ENCODE measurements at places on chromosomes 7 and 10.

DNA sequence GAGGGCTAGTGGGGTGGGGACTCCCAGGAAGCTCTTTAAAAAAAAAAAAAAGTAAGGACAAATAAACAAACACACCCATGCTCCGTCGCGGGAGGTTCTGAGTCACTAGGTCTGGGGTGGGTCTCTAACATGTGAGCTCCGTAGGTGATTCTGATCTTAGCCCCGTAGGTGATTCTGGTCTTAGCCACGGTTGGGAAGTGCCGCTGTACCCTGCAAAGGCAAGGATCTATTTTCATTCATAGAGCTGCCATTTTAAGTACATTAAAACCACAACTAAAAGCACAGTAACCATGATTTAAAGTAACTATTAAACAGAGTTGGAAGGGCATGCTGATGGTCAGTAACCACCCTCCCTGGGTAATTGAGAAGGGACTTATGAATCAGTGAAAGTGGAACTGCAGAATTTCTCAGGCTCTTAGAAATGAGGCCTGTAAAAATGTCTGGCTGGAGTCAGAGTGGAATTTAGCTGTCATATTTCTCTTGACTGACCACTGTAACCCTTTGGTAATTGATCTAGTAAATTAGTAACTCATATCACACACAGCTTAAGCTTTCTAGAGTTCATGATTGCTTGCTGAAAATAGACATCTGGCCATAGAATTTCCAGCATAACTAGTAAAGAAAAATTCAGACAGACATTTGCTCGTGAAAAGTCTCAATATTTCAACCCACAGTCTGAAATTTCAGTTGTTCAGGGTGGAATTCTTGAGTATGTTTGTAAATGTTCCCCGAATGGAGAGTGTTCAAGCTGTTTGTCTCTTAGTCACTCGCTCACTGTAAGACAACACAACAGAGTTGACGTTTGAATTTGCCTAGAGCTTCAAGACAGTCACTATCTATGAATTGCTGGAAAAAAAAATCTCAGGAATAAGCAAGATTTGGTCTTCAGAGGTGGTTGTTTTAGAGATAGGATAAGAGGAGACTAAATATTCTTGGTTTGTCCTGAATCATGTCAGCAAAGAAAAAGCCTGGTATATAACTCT is 34.2 kb upstream of the TCF7L2 start:
- DNase-seq: no peak

GRCh38 chr10:49394933-49395740 is 752 bp downstream of the DRGX start:
- DNase-seq: no peak

GRCh38 chr10:1120801-1121211 is 64.6 kb downstream of the WDR37 start:
- no peak for DNase-seq

- no peak for DNase-seq
Measured at GRCh38 chr7:42603496-42603895, 308.4 kb downstream of the C7orf25 start.

- no peak for DNase-seq
Measured at GRCh38 chr7:1873857-1874589, 203.9 kb downstream of the ELFN1 start.

- DNase-seq: no peak
Measured at GRCh38 chr10:99849057-99849456, 66.6 kb downstream of the ABCC2 start.

- DNase-seq: no peak
Measured at GRCh38 chr7:151756076-151756731, 120.7 kb downstream of the PRKAG2 start.

DNA sequence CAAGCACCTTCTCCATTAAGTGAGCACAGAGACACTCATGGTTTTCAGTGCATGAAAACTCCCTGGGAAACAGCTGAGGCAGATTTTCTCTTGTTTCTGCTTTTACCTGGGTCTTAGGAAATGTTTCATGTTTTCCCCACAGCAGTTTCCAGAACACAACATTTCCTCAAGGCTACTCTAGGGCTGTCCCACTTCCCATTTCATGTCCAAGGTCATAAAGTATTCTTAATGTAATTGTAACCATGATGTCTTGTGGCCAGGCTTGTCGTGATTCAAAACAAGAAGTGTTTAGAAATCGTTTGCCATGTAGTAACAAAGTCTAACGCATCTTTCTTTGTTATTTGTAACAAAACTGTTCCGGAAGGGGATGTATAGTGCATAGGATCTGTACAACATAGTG is 83.8 kb upstream of the NRP1 start:
- no peak for DNase-seq

DNA sequence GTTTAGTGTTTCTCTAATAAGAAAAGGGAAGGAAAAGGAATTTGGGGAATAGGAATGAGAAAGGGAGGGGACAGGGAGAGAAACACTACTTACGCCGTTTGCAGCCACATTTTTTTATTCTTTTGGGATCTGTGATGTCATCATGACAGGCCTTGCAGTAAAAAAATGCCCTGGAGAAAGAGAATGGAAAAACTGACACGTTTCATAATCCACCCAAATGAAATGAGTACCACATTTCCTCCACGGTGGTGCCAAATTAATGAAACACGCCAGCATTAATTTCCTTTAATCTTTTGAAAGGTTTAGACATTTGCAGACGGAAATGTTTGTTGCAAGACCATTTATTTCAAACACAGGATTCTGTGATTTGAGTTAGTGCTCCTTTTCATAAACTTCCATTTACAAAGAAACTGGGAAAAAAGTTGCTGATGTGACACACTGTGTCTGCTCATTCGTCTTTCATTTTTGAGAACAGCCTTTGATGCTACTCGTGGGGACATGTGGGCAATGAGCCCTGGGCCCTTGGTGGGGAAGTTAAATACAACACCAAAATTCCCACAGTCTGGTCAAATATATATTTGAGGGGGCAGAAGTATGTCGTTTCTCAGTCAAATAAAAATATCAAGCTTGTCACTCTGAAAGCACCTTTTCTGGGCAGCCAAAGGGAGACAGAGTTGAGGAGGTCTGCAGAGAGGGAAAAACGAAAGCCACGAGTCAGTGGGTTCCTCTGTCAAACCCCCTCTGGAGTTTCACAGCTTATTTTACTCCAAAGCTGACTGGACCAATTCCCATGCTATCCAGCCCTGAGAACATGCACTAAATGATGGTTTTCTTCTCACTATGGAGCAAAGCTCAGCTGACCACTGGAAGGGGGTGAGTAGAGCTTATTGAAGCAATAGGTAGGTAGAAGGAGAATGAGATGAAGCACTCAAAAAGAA is 625.5 kb downstream of the KCNMA1 start:
- DNase-seq: no peak

GRCh38 chr10:101284101-101284743 is 55.0 kb upstream of the LBX1 start:
- DNase-seq: no peak

DNA sequence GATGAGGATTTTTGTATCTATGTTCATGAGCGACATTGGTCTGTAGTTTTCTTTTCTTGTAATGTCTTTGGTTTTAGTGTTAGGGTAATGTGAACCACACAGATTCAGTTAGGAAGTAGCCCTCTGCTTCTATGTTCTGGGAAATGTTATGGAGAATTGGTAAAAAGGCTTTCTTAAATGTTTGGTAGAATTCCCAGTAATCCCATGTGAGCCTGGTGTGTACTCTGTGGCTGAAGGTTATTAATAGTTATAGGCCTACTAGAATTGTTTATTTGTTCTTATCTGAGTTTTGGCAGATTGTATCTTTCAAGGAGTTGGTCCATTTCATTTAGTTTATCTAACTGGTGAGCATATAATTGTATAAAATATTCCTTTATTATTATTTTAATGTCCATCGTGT is 484.6 kb upstream of the GHITM start:
- DNase-seq: no peak

GRCh38 chr7:152130658-152131590 is 105.5 kb downstream of the GALNT11 start:
- no peak for DNase-seq

GRCh38 chr7:36155811-36156361 is 2.8 kb downstream of the EEPD1 start:
- DNase-seq: no peak

DNA sequence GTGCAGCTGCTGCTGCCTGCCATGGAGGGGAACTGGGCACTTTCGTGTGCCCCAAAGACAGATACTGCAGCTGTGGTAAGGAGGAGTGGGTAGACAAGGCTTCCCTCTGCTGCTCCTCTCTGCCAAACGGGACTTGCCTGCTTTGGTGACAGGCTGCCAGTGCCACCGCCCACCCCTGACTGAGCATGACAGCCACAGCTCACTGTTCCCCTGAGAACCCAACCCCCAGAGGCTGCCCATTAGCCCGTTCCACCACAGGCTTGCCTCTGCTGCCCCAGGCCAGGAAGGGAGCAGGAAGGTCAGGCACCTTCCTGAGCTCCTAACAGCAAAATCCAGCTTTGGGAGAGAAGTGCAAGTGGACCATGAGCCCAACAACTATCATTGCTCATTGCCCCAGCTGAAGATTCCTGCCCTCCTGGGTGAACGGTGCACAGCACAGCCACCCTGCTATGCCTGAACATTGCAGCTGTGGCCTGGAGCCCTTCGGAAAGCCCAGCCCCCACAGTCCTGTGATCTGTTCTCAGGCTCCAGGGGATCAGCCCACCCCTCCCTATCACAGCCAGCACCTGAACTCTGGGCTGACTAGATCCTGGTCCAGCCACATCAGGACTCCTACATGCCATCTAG is 58.7 kb upstream of the ANTXRL start:
- DNase-seq: no peak

GRCh38 chr10:32054094-32054493 is 2.1 kb downstream of the KIF5B start:
- DNase-seq: no peak

DNA sequence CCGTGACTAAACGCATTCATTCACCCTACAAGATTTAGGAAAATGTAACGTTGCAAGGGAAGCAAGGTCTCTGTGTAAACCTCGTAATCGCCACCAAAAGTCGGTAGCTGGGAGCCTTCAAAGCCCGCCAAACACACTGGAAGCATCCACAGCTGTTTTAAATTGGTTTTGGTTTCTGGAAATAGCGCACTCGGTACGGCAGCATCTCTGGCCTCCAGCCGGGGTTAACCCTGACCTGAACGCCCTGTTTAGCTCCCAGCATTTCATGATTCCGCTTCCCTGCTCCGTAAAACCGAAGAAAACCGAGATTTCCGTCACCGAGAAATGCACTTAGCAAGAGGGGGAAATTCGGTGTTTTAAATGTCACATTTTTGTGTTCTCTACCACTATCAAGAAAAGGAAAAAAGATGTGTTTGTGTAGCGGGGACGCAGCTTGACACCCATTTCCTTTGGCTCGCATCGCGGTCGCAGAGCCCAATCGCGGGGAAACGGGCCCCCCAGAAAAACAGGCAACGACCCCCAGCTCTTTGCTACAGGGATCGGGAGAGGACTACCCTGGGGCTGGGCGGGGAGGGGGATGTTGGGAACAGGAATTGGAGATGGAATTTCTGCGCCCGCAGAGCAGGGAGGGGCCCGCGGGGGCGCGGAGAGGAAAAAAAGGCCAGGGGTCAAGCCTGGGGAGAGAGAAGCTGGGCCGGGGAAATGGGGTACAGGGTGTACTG is 646 bp downstream of the SGCE start:
- no peak for DNase-seq

- DNase-seq: no peak
Measured at GRCh38 chr10:5040781-5041470, 37.3 kb upstream of the AKR1C2 start.

- DNase-seq: no peak
Measured at GRCh38 chr7:20470726-20471125, 140.0 kb downstream of the ITGB8 start.

GRCh38 chr7:94897541-94897940 is 9.9 kb upstream of the PPP1R9A start:
- DNase-seq: no peak

GRCh38 chr7:55513868-55514267 is 58.4 kb downstream of the VOPP1 start:
- DNase-seq: no peak

DNA sequence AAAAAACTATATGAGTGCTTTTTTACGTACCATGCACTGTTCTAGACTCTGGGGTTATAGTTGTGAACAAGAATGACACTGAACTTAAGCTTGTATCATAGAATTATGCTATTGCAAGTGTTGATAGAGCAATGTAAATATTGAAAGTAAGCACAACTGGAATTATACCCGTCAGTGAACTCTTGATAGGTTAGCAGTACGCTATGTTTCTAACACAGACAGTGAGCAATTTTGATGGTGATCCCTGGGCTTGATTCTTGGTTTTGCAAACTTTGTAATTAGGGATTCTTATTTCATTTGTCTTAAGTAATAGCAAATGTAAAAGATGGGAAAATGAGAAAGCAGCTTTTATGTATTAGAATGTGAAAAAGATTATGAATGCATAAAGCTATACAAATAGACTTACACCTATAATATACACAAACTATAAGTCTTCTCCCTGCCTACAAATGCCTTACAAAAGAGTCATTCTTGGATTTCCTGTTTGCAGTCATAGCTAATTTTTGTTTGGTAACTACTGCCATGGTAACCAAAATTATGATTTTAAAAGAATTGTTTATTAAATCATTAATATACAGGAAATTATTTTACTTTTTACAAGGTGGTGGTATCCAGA is 6.7 kb downstream of the TES start:
- no peak for DNase-seq
